SIG-M5 (cell line): ENCODE measurements at places on chromosomes 2 and 18.

- no peak for DNase-seq
These were observed 35.3 kb downstream of the ZCCHC2 start for GRCh38 chr18:62558015-62558663.

DNA sequence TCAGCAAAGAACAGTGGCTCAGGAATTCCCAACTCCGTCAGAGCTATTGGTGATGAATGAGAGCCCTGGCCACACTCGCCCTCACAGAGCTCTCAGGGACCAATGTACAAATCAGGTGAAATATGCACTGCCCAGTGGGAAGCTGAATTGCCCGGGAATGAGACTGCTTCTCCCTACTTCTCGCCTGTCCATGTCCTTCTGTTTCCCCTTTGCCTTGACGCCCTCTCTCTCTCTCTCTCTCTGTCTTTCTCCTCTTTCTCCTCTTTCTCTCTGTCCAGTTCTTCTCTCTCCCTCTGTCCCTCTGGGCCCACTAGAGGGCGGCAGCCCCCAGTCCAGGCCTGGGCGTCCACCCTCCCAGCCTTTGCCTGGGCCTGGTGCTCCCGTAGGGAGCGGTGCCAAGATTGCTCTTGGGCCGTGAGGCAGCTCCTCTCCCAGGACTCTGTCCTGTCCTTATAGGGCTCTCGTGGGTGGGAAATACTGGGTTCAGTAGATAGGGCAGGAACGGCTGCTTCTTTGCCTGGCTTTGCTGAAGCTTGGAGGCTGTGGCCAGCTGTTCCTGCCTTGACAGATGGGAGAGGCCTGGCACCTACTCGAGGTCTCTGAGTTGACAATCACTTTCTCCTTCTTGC, 28.4 kb upstream of the PUM2 start:
- DNase-seq = no peak

- no peak for DNase-seq
These were observed 23.3 kb downstream of the CHST10 start for GRCh38 chr2:100394111-100394641.

DNA sequence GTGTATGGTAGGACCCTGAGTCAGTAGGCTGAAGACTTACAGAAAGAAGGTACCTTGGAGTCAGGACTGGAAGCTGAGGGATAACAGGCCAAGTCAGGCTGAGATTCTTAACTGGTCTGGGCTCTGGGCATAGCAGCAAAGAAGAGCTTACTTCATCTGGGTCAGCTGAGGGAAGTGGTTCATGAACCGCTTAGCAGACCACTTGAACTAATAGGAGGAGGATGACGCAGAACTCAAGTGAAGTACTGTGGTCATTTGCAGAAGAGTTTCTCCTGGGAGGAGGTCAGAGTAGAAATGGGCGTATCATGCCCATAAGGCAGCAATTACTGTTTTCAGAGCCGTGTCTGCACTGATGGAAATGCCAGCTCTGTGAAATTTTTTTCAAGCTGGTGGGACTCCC, 164.5 kb downstream of the LCLAT1 start:
- DNase-seq = no peak

DNA sequence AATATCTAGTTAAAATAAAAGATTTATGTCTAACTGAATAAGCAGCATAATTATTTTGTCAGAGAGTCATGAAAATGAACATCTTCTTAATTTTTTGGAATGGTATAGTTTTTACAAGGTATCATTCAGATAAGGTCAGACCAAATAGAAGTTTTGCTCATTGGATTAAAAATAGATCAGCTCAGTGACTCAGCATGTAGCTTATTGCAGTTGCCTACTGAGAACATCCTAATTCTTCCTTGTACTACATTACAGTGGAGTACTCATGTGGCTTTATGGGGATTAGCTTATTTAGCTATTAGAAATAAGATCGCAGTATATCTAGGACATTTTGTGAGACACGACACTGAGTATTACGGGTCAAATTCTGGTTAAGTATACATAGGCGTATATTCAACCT, 38.2 kb upstream of the PPM1B start:
- no peak for DNase-seq

GRCh38 chr2:119126650-119127049, 31.9 kb downstream of the C1QL2 start:
- DNase-seq = no peak

GRCh38 chr2:217998926-217999594, 3.7 kb downstream of the TNS1 start:
- no peak for DNase-seq

GRCh38 chr18:6366776-6367175, 47.9 kb downstream of the L3MBTL4 start:
- DNase-seq = no peak

DNA sequence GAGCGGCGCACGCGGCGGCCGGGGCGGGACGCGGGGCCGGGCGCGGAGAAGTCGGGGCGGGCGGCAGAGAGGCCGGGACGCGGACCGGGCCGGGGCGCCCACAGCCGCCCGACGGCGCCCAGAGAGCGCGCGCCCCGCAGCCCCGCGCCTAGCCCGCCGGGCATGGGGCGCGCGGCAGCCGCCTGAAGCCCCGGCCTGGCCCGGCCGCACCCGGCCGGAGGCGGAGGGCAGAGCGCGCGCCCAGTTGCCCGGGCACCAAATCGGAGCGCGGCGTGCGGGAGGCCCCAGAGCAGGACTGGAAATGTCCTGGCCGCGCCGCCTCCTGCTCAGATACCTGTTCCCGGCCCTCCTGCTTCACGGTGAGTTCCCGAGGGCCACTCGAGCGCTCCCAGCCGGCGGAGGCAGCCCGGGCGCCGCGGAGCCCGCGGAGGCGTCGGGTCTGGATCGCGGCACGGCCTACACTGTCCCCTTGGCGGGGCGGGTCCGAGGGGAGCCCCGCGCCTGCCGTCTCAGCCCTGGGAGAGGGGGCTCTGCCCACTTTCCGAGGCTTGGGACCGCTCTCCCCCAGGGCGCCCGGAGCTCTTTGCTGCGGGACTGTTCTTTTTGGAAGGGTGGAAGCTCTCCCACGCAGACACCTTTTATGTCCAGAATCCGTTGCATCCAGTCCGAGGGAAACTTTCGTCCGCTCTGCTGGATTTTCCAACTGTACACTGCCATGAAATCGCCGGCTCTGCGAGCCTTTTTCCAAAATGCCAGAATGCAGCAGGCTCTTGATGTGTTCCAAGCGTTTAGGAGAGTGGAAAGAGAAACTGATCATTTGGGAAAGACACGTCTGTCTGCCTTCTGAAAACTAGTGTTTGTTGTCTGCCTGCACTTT, 484 bp downstream of the APCDD1 start:
- DNase-seq = no peak

DNA sequence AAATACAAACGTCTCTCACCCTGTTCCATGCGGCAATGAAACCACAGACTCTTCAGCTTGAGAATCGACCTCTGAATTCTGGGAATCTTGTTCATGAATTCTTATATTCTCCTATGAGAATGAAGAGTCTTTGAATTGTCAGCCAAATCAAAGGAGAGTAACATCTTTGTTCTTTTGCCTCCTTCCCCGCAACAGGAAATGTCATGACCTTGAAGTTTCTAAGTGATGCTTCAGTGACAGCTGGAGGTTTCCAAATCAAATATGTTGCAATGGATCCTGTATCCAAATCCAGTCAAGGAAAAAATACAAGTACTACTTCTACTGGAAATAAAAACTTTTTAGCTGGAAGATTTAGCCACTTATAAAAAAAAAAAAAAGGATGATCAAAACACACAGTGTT, 21.8 kb downstream of the TNFAIP6 start:
- no peak for DNase-seq

DNA sequence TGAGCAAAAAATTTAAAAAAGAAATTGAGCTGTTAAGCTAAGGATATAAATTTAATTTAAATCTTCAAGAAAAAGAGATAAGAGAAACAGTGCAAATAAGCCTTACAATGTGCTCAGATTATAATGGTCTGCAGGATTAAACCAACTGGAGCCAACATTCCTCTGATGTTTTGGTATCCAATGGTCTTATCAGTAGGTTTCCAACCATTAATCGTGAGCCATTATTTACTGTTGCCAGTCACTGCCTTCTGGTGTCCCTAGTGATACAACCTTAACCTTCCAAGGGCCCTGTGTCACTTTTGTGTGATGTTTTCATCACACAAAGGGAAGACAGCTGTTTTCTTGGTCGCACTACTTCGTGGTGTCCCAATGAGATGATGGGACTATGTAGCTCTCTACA, 134.5 kb upstream of the CTAGE1 start:
- DNase-seq = no peak

GRCh38 chr2:48983551-48983950, 170.8 kb downstream of the FSHR start:
- no peak for DNase-seq

DNA sequence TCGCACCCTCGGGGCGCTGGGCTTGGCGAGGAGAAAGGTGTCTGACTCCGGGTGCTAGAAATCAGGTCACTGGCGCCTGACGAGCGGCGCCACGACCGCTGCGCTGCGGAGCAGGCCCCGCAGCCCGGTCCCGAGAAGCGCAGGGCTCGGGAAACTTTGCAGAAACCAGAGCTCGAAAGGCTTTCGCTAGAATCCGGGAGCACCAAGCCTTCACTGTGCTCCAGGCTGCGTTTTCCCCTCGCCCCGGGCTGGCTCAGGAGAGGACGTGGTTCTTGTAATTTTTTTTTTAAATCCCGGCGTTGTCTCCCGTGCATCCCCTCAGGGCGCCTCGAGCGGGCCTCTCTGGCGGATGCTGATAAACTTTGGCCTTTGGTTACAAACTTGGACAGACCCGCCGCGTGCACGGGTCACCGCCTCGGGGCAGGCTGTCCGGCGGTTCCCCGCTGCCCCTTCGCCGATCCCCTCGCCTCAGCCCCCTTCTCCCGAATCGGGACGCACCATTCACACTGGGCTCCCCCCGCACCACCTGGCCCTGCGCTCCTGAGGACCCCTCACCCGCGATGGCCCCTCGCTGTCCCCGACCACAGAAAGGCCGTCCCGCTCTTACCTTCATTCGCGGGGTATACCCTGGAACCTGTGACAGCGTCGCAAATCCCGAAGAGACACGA, 419 bp downstream of the EPHA4 start:
- no peak for DNase-seq

- no peak for DNase-seq
These were observed 78.5 kb downstream of the RHOB start for GRCh38 chr2:20525041-20526035.

- no peak for DNase-seq
These were observed 400.9 kb upstream of the SMIM21 start for GRCh38 chr18:75828379-75828778.

GRCh38 chr2:234841321-234842015, 110.3 kb upstream of the SH3BP4 start:
- DNase-seq = no peak

- no peak for DNase-seq
These were observed 3.3 kb downstream of the HOXD3 start for GRCh38 chr2:176160251-176160985.

GRCh38 chr2:88845772-88846661, 154.5 kb downstream of the RPIA start:
- no peak for DNase-seq

GRCh38 chr2:197398913-197399312, 35.9 kb downstream of the SF3B1 start:
- no peak for DNase-seq

- no peak for DNase-seq
These were observed 1237.8 kb downstream of the SUCLG1 start for GRCh38 chr2:83221258-83221657.

GRCh38 chr2:64204703-64205102, 60.5 kb upstream of the PELI1 start:
- DNase-seq = no peak

GRCh38 chr2:188114014-188114413, 177.7 kb upstream of the GULP1 start:
- DNase-seq = no peak

- no peak for DNase-seq
These were observed 46.4 kb downstream of the STK25 start for GRCh38 chr2:241461693-241462677.

DNA sequence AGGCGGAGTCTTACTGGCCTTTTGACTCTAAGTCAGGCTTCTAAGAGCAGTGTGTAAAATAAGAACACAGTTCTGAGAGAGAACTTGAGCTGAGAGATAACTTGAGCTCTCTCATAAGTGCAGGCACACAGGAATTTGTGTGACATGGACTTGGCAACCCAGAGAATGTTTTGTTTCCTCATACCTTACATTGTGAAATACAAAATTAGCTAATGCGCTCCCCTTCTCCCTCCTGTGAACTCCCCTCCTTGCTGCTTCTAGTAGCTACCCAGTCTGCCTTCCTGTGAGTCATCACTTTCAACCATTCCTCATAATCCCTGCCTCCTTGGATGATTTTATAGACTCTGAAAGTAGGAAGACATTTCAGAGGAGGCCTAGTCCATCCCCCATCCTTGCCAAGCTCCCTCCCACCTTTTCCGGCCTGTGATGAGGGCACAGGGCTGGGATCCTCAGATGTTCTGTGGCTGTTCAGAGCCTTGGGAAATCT, 22.6 kb downstream of the FER1L5 start:
- DNase-seq = peak; percentile 93

DNA sequence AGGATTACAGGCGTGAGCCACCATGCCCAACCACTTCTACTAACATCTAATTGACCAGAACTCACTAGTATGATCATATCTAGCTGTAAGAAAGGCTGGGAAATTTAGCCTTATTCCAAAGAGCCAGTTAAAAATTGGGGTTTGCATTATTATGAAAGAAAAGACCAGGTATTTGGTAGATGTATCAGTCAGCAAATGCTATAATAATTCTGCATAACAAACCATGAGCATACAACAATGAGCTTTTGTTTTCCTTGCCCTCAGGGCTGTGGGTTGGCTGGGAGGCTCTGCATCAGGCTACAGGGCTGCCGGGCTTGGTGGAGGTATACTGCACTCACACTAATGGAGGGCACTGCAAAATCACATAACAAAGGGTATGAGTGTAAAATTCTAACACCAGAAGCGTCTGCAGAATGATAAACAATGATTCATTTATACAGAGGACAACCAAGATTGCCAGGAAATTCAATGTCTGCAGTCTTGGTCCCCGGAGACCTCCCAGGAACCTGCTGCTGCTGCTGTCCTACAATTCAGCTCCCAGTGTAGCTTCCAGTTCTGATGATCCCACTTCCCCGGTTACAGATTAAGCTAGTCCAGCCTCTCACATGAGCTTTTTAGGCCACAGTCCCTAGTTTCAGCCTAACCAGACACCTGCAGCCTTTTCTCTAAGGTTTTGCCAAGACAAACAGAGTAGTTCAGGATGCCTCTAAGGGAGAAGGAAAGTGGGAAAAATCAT, 32.2 kb upstream of the ST3GAL5 start:
- DNase-seq = no peak

DNA sequence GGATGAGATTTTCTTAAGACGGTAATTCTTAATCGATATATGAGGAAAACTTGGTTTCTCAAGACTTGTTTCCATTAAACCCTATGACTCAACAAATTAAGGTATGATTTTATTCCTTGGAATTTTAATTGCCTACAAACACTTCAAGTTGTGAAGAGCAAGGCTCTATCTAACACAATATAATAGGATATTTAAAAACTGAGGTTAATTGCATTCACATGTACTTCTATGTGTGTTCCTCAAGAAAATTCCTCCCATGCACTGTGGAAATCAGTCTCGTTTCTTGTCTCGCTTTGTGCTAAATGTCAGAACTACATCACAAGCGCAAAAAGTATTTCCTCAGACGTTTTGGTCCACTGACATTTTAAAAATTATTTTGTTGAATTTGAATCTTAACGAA, 109.6 kb upstream of the UNC80 start:
- no peak for DNase-seq

- DNase-seq = no peak
These were observed 478.2 kb downstream of the ARHGAP15 start for GRCh38 chr2:143607231-143608062.

GRCh38 chr18:12659904-12660605, 2.1 kb upstream of the SPIRE1 start:
- no peak for DNase-seq

GRCh38 chr2:238286095-238286494, 2.3 kb downstream of the PER2 start:
- no peak for DNase-seq
